RPMI7951 (cell line): ENCODE measurements at places on chromosomes 13 and 19.
A peak's percentile ranks its signal among the peaks of the same experiment; 100 is the strongest.

GRCh38 chr19:38664503-38665211 is 17.2 kb downstream of the ACTN4 start:
- no peak for DNase-seq

DNA sequence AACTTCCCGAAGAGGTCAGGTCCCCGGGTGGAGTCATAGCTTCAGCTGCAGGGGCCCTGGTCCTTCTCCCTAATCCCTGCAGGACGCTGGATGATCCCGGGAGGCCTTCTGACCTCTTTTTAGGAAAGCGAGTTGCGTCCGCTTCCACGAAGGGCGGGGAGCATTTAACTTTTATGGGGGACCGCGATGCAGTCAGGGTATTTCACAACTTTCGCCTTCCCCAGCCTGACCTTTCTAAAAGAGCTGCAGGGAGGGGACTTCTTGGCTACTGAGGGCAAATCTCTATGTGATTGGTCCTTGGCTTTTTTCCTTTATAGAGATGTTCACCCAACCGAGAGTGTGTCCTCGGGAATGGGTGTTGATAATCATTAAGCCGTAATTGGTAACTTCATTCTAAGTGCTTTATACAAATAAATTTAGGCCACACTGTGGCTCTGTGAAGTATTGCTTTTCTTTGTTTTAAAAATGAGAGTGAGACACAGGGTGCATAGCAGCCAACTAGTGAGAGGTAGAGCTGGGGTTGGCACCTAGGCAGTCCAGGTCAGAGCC is 778 bp downstream of the ZNF230 start:
- peak; percentile 21 for DNase-seq

DNA sequence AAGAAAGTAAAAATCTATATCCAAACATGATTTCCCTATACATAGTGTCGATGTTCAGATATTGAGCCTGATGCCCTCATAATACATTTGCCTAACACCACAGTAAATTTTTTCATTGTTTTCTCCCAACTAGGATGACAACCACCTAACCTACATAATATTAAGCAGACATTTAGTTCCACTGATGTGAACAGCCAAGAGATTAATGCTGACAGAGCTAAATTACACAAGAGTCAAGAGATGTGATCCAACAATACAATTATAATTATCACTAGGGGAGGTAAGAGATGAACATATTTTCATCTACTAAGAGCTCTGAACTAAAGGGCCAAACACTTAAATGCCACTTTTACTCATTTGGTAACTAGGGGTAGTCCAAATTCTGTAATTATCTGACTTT is 145.9 kb downstream of the DACH1 start:
- no peak for DNase-seq

GRCh38 chr13:49641801-49642291 is 13.5 kb downstream of the ARL11 start:
- peak; percentile 67 for DNase-seq

DNA sequence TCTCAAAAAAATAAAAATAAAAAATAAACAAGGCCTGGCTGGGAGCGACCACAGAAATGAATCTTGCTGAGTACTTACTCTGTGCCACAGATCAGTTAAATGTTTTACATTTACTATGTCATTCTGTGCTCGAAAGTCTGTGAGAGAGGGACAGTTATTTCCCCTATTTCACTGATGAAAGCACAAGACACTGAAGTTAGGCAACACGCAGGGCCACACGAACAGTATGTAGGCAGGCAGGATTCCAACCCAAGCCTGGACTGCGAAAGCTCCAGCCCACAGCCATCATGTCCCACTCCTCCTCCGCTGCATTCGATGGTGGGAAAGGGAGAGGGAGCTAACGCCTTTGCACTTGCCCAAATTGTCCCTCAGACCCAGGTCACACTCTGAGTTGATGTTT is 34.2 kb downstream of the RUBCNL start:
- no peak for DNase-seq

DNA sequence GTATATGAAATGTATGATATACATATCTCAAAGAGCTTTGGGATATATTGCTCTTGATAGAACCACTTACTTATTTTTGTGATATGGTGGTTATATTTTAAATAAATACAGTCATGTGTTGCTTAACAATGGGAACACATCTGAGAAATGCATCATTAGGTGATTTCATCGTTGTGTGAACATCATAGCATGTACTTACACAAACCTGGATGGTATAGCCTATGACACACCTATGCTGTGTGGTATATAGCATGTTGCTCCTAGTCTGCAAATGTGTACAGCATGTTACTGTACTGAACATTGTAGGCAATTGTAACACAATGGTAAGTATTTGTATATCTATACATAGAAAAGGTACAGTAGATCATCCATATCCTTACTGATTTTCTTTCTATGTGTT is 7.7 kb downstream of the RB1 start:
- no peak for DNase-seq

- DNase-seq = peak; percentile 28
These were observed 68.8 kb downstream of the LMO7 start for GRCh38 chr13:75704927-75705288.

GRCh38 chr13:40024967-40025714 is 369.7 kb downstream of the COG6 start:
- no peak for DNase-seq

GRCh38 chr13:97435323-97435722 is 1.4 kb downstream of the RAP2A start:
- DNase-seq = no peak

DNA sequence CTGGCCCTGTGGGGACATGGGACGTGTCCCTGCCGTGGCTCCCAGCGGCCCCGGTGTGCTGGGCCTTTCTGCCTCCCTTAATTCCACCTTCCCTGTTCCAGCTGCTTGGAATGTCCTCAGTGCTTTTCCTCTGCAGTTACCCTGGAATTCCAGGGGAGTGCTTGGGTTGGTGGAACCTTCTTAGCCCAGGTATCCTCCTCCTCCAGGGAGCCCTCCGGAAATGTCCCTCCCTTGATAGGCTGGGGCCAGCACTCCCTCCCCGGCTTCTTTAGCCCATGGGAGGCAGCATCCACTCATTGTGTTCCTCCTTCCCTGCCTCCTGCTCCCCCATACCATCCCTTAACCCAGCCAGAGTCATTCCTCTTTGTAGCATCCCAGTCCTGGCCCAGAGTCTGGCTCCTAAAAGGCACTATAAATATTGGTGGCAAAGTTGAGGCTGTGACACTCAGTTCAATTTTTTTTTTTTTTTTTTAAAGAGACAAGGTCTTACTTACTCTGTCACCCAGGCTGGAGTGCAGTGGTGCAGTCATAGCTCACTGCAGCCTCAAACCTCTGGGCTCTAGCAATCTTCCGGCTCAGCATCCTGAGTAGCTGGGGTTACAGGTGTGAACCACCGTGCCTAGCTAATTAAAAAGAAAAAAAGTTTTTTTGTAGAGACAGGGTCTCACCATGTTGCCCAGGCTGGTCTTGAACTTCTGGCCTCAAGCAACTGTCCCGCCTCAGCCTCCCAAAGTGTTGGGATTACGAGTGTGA is 13.7 kb upstream of the SLC7A10 start:
- DNase-seq = no peak

DNA sequence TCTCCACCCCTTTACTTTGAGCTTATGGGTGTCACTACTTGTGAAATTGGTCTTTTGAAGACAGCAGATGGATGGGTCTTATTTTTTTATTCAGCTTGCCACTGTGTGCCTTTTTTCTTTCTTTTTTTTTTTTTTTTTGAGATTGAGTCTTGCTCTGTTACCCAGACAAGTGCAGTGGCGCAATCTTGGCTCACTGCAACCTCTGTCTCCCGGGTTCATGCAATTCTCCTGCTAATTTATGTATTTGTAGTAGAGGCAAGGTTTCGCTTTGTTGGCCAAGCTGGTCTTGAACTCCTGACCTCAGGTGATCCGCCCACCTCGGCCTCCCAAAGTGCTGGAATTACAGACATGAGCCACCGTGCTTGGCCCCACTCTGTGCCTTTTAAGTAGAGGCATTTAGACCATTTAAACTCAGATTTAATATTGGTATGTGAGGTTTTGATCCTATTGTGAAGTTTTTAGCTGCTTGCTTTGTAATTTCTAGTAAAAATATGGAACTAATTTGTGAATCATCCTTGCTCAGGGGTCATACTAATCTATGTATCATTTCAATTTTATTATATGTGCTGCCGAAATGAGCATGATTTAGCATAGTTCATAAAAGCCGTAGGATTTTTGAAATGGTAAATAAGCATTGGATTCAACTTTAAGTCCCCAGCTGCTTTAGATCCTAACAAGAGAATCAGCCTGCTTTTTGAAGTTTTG is 584.5 kb downstream of the SLITRK1 start:
- DNase-seq = no peak

GRCh38 chr13:36764536-36764935 is 54.5 kb upstream of the RFXAP start:
- DNase-seq = no peak

DNA sequence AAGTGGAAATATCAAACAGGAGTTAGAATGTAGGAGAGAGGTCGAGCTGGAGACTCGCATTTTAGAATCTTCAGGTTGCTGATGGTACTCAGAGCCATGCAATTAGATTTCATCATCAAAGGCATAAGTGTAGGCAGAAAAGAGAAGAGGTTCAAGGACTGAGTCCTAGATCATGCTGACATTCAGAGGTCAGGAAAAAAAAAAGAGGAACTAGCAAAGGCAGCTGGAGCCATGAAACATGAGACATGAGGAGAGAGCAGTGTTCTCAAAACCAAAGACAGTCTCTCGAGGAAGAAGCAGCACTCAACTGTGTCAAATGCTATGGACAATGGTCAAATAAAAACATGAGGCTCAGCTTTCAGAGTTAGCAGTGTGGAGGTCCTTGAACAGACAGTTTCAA is 12.4 kb upstream of the TPP2 start:
- no peak for DNase-seq

- no peak for DNase-seq
These were observed 1305.2 kb upstream of the PCDH9 start for GRCh38 chr13:68535329-68535728.

DNA sequence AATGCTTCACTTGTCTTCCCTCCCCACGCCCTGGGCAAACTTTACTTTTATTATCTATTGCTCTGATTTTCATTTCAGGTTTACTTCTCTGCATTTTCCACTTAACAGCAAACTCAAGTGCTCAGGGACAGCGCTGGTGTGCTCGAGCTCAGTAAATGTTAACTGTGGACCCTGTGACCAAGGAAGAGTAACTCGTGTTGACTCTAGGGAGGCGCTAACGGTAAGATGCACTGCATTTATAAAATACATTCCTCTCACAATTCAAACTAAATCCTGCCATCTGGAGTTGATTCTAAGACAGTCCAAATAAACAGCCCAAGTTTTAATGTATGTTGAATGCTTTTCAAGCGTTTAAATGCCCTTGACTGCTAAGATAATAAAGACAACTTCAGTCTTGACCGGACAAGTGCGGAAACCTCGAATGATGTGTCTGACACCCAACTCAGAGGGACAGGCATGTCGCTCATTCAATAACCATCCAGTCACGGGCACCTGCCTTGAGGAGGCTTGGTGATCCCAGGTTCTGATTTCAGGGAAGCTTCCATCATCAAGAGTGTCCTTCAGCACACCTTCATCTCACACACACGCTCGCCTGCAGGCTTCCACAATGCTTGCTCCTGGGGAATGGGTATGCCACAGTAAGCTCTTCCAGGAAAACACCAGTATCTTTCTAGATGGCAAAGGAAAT is 93.2 kb downstream of the STK24 start:
- no peak for DNase-seq

GRCh38 chr13:65378943-65379519 is 1851.1 kb downstream of the PCDH9 start:
- peak; percentile 4 for DNase-seq

GRCh38 chr13:73720216-73720840 is 413.9 kb downstream of the KLF12 start:
- no peak for DNase-seq

GRCh38 chr13:27171827-27172494 is 350 bp upstream of the USP12 start:
- DNase-seq = peak; percentile 88

- DNase-seq = no peak
These were observed 21.1 kb upstream of the POMP start for GRCh38 chr13:28637714-28638355.

DNA sequence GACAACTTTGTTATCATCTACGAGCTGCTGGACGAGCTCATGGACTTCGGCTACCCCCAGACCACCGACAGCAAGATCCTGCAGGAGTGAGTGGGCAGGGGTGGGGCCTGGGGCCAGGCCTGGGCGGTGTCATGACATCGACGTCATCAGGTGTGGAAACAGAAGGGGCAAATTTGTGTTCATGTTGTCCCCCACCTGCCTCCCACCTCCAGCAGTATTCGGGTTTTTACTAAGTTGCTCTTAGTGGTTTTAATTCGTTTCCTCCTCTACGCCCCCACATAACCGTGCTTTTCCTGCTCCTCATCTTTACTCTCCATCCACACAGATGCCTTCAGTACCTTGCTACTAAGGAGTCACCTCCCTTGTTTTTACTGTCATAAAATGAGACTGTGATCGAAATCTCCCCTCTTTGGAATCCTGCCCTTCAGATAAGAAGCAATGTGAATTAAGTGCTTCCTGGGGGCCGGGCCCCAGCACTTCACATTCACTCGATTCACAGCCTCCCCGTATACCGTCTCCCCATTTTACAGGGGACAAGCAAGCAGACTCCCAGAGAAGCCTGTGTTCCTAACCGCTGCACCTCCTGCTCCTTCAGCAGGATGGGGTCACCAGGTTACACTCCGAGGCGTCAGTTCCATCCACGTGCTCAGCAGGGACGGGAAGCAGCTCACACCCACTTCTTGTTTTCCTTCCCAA is 10.5 kb downstream of the AP1M1 start:
- no peak for DNase-seq

- DNase-seq = no peak
These were observed 15.1 kb downstream of the TICAM1 start for GRCh38 chr19:4816202-4816949.

- peak; percentile 28 for DNase-seq
These were observed 1339.4 kb downstream of the EFNB2 start for GRCh38 chr13:105196052-105196451.

- peak; percentile 79 for DNase-seq
These were observed 485.3 kb downstream of the SLITRK6 start for GRCh38 chr13:85313761-85314503.

DNA sequence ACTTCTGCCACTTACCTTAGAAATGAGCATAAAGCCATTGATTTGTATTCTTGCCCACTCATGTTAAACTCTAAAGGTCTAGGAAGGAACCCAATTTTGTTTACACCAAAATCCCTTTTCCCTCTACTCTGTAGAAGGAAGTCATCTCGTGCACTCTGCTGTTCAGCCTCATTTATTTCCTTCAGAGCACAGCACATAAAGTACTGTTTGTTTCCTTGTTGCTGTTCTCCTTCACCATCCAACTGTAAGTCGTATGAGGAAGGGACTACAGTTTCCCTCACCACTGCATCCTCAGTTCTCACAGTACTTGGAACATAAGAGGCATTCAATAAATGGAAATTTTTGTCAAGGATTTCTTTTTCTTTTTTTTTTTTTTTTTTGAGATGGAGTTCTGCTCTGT is 24.6 kb downstream of the CDADC1 start:
- no peak for DNase-seq

DNA sequence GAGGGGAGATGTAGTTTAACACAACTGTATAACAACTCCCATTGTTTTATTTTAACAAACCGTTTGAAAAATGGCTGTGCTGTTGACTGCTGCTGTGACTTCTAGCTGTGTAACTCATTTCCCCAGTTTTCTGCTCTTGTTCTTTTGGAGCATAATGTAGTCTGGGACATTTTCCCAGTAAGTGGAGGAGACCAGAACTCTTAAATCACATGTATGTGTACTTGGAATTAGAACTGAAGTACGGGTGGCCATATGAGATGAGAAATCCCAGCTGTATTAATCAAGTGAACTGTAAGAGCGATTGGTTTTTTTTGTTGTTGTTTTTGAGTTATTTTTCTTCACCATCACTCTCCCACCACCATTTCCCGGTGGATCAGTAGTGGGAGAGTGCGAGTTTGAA is 49.4 kb upstream of the RNF113B start:
- DNase-seq = no peak
